ENCODE measurements at places on chromosomes 7 and 10. TPM values are rescaled to one million over a fixed set of nuclear protein-coding genes. Genes with fewer than 3 reads are reported as not detected.

GDF10 gene
- total RNA-seq = 44.9 TPM

AOC1 gene
- total RNA-seq = not detected

MEIG1 gene
- not detected for total RNA-seq

MEPCE gene
- total RNA-seq = 38.2 TPM

ATOH7 gene
- total RNA-seq = not detected

SUFU gene
- total RNA-seq = 7.4 TPM

TFR2 gene
- total RNA-seq = not detected

CDK14 gene
- total RNA-seq = 68.5 TPM

CLCN1 gene
- total RNA-seq = not detected

CPA2 gene
- not detected for total RNA-seq

OR2A2 gene
- total RNA-seq = not detected

SEMA3C gene
- total RNA-seq = 163 TPM

GNGT1 gene
- total RNA-seq = not detected

SH2B2 gene
- 3.3 TPM for total RNA-seq

EPHA1 gene
- under 0.01 TPM for total RNA-seq

DPYSL4 gene
- total RNA-seq = 1.3 TPM

RTKN2 gene
- 1.3 TPM for total RNA-seq

STEAP4 gene
- 1.7 TPM for total RNA-seq

NKX2-3 gene
- not detected for total RNA-seq

C7orf33 gene
- not detected for total RNA-seq

ADAM12 gene
- total RNA-seq = 28.8 TPM

PTPN20 gene
- total RNA-seq = 0.33 TPM

SUGCT gene
- 8.9 TPM for total RNA-seq

All from smooth muscle cell of trachea (primary cell).